ENCODE measurements at places on chromosomes 2 and 18. TPM values are rescaled to one million over a fixed set of nuclear protein-coding genes. Genes with fewer than 3 reads are reported as not detected.

The UNC50 gene
- total RNA-seq = 48.9 TPM

The CIDEA gene
- not detected for total RNA-seq

The TXNDC2 gene
- 0.21 TPM for total RNA-seq

The SH3BP4 gene
- total RNA-seq = 29.9 TPM

The PSMA8 gene
- total RNA-seq = not detected

The ZNF892 gene
- total RNA-seq = 5.3 TPM

The COL3A1 gene
- total RNA-seq = 174 TPM

The LONRF2 gene
- 3.6 TPM for total RNA-seq

The FZD7 gene
- 24.2 TPM for total RNA-seq
